ENCODE measurements at places on chromosomes 1 and 21.

GRCh38 chr1:26284597-26285347, 4.9 kb downstream of the SH3BGRL3 start:
- DNase-seq, result no peak

GRCh38 chr1:7896994-7897393, 43.6 kb downstream of the TNFRSF9 start:
- no peak for DNase-seq

DNA sequence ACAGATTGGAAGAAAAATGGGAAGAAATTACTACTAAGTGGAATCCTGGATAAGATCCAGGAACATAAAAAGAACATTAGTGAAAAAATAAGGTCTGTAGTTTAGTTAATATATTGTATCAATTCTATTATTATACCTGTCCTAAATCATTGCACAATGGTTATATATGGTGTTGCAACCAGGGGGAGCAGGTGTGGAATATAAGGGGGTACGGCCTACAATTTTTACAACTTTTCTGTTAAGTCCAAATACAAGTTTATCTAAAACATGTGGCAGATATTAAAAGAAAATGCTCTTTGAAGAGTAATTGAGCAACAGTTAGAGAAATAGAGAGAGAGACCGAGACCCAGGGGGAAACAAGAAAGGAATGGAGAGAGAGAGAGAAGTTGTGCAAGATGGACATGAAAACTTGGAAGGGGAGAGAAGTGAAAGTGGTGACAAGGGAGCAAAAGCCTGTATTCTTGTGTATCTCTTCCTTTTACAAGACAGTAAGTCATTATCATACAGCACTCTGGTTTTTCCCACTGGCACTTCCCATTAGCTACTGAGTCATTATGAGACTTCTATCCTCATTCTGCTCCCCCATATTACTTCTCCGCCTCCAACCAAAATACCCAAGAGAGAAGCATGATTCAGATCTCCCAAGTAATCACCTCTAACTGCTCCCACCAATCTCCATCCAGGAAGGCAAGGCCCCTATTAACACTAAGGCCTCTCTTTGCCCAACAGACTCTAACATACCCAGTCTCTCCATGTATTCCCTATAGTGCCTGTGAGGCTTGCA, 22.3 kb upstream of the TRAF3IP3 start:
- no peak for DNase-seq

DNA sequence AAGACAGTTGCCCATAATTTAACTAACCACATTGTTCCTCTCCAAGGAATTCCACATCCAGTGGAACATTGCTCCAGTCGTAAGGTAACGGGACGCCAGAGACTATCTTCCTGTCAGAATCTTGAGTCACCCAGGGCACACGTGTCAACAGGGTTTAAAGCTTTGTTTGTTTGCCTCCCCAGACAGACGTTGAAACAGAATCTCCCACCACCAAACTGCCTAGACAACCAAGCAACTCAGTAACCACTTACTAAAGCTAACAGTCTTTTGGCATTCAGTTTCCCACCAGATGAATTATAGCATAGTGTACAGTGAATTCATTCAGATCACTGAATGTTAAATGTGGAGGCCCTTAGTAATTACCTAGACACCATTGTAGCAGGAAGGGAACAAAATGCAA, 439.5 kb downstream of the PLPP3 start:
- DNase-seq, result no peak

GRCh38 chr1:18217398-18218043, 109.9 kb downstream of the IGSF21 start:
- DNase-seq, result no peak

DNA sequence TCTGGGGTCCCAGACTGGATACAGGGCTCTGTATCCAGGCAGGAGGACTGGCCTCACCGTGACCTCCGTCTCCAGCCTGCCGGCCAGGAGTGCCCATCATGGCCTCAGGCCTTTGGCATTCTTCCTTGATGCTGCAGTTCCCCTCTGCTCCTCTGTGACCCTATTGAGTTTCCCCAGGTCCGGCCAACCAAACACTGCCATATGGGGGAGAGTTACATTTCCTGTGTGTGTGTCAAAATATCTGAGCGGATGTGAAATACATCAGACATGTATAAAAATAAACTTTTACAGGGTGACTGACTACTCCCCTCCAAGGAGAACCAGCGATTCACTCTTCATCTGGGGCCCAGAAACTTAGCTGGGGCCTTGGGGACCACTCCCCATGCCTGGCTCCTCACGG, 10.2 kb upstream of the UBL4B start:
- DNase-seq, result no peak

- DNase-seq, result no peak
Measured at GRCh38 chr1:209045331-209046057, 538.0 kb upstream of the CAMK1G start.

DNA sequence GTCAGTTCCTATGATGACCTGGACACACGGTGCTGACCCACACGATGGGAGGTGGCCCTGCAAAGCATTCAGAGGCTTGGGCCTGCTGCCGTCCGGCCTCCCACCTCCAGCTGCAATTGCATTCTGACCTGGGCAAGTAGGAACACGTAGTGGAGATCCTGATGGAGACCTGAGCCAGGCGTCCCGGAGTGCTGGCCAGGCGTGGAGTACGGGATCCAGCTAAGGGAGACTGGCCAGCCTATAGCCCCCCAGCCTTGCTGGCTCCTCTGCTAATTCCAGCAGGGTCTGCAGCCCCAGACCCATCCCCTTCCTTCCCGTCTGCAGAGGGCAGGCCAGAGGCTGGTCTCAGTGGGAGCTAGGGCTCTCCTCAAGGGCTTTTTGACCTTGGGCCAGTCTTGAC, 11.2 kb downstream of the CD46 start:
- no peak for DNase-seq

GRCh38 chr1:34155860-34156259, 9.2 kb downstream of the CSMD2 start:
- DNase-seq, result no peak

DNA sequence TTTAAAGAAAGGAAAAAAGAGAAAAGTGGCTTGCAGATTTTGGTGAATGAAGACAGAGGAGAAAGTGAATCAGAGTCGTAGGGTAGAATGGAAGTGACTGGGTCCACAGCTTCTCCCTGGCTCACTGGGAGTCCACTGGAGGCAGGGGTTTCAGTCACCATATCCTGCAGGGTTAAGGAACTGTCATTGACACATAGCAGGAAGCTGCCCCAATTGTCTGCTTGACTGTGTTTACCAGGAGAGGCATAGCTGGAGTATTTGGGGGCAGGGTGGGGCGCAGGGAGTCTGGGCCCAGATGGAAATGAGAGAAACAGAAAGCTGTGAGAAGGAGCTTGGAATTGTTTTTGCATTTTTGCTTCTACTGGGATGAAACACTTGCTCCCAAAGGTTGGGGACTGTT, 228.8 kb upstream of the CSF3R start:
- DNase-seq, result no peak

DNA sequence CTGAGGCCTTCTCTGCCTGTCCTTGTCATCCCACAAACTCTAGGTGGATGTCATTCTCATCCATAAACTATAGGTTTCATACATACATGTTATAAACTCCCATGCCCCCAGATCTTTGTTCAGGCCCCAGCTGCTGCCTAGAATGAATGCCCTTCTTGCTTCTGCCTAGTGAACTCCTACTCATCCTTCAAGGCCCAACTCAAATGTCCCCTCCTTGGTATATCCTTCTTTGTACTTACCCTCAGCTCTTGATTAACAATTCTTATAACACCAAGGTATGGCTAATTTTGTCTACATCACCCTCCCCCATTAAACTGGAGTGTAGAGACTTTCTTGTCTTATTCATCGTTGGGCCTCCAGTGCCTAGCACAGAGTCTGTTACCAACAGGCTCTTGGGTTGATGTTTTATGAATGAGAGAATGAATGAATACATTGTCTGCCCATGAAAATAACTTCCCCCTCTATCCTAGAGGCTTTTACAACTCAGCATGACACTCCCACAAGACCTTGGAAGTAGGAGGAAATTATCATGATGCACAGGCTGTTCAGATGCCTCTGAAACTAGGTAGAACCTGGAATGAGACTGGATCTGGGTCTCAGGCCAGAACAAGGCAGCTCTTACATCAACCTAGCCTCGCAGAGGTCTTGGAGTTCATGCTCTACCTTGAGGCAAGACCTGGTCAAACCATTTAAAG, 26.9 kb downstream of the EPHB2 start:
- no peak for DNase-seq

All from forelimb muscle (tissue), 1 donor.